ENCODE measurements at places on chromosomes 13 and 19.
A peak's percentile ranks its signal among the peaks of the same experiment; 100 is the strongest.

- no peak for DNase-seq
These were observed 52.1 kb upstream of the EHD2 start for GRCh38 chr19:47661161-47661560.

- DNase-seq, result no peak
These were observed 83.1 kb downstream of the B3GLCT start for GRCh38 chr13:31282741-31283455.

GRCh38 chr13:23767838-23768237 lies 121.4 kb downstream of the MIPEP start:
- no peak for DNase-seq

- no peak for DNase-seq
These were observed 247.9 kb downstream of the DACH1 start for GRCh38 chr13:71619096-71619495.

DNA sequence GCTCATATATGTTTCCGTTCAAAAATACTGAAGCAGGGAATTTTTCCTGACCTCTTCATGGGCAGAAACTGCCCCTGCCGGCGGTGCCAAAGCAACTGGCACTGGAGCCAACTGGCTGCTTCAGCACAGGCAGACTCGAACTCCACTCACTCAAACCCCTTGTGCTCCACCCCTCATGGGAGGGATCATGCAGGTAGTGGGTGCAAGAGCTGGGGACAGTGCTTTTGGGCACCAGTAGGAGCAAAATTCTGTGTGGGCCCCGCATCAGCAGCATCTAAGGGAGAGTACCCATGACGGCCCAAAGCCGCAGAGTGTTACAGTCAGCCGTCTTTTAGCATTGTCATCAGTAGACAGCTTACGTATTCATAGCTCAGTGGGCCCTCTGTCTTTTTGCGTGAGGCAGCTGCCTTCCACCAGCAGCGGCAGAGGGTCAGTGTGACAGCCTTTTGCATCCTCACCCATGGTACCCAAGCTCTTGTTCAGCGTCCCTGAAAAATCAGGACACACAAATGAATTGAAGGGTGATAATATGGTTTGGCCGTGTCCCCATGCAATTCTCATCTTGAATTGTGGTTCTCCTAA lies 393.8 kb downstream of the SLITRK6 start:
- DNase-seq, result no peak

GRCh38 chr13:66468656-66469055 lies 761.5 kb downstream of the PCDH9 start:
- DNase-seq, result no peak

- DNase-seq, result no peak
These were observed 15.6 kb downstream of the WDR88 start for GRCh38 chr19:33147538-33147937.

- DNase-seq, result peak; percentile 61
These were observed 106.4 kb downstream of the ZNF429 start for GRCh38 chr19:21611659-21612402.

DNA sequence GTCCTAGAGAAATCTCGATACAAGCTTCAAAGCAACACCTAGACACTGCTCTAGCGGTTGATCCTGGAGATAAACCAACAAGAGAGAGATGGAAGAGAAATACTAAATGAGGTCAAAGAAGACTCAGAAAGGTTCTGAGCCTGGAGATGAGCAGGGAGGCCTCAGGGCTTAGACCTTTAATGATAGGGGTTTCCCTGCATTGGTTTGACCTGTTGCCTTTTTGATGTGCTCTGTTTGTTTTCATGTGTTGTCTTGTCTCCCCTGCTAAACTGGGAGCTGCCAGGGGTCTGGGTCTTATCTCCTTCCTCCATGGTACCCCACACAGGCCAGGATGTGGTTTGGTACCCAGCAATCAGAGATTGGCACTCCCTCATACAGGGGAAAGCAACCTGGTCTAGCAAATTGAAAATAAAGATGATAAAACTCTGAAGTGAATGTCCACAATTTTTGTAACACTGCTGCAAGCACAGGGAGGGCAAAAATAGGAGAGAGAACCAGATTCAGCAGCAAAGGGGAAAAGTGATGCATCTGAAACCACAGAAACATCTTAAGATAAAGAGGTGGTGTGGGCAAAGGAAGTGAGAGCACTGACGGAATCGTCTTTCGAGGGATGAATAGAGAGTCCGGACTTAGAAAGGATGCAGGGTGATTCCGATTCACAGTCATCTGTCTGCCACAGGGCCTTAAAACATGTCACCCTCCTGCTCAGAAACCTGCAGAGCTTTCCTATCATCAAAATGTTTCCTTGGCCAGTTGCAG lies 3.5 kb downstream of the FFAR2 start:
- DNase-seq, result no peak

GRCh38 chr19:50326101-50326664 lies 3.0 kb downstream of the KCNC3 start:
- DNase-seq, result no peak

DNA sequence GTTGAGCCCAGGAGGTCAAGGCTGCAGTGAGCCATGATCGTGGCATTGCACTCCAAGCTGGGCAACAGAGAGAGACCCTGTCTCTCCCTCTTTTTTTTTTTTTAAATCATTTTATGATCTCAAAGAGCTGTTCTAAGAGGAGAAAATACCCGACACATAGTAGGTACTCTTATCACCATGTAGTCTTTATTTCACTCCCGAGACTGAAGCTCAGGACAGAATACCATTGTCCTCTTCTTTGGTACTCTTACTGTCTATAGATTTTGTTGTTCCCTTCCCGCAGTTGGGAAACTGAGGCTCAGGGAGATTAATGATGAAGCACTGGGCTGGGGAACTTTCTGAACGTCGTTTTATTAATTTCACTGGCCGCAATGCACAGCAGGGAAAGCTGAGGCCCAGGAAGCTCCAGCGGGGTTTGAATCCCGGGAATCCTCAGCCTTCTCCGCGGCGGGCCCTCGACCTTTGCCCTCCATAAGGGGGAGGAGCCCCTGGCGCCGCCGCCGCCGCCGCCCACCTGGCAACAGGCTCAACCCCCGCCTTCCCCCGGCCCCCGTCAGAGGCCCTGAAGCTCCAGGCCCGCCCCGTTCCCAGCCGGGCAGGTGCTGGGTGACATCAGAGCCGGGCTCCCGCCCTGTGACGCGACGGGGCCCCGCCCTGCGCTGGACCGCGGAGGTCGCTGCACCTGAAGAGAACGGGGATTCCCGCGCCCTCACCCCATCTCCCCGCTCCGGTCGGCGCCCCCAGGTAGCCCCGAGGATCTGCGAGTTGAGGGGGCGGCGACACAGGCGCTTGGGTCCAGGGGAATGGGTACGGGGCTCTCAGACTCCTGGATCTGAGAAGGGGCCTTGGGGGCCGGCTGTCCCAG lies 1.6 kb downstream of the MYH14 start:
- no peak for DNase-seq

DNA sequence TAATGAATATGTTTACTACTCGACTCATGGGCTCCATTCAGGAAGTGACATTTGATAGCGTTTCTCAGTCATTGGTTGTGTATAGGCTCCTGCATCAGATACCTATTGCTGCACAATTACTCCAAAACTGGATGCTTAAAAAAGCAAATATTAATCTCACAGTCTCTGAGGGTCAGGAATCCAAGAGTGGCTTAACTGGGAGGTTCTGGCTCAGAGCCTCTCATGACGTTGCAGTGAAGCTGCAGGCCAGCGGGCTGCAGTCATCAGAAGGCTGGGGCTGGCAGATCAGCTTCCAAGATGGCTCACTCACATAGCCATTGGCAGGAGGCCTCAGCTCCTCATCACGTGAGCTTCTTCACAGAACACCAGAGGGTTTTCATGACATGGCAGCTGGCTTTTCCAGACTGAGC lies 525.1 kb upstream of the NBEA start:
- no peak for DNase-seq

GRCh38 chr19:4971424-4971793 lies 2.5 kb downstream of the KDM4B start:
- peak; percentile 48 for DNase-seq

DNA sequence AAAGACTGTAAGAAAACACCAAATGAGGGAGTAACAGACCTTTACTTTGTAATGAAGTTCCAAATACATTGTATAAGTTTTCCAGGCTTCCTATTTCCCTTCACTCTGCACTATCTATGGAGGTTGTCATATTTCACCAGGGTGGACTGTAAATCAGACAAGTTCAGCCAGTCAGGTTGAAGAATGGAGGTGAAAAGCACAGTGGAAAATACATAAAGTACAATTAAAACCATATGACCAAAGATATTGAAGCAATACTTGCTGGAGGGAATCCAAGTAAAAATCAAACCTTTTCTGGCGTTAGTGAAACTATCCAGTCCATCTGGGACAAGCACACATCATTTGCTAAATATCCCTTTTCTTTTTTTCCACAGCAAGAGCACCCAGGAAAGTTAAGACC lies 3.2 kb downstream of the LHFPL6 start:
- DNase-seq, result no peak

DNA sequence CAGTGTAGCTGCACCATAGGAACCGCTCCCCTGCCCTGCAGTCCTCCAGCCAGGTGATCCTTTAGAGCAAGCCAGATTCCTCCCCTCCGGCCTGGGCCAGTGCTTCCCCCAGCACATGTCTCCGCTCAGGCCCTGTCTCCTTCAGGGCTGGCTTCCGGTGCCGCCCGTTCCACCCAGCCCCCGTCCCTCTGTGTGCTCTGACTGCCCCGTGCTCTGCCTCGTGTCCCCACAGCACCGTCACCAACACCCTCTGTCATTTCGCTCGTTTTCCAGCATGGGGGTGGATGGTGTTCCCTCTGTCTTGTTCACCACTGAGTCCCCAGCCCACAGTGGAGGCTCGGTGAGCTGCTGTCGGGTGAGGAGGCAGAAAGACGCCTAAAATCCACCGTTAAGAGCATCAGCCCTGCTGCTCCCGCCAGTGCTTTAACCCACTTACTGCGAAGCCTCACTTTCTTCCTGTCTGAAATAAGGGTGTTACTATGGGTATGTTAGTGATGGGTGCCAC lies 54.5 kb downstream of the TSSK6 start:
- no peak for DNase-seq

GRCh38 chr19:3725121-3725520 lies 16.9 kb downstream of the TJP3 start:
- no peak for DNase-seq

- DNase-seq, result no peak
These were observed 120.7 kb upstream of the VSTM2B start for GRCh38 chr19:29404951-29405727.

GRCh38 chr19:57665261-57665806 lies 3.4 kb upstream of the ZSCAN4 start:
- DNase-seq, result no peak

DNA sequence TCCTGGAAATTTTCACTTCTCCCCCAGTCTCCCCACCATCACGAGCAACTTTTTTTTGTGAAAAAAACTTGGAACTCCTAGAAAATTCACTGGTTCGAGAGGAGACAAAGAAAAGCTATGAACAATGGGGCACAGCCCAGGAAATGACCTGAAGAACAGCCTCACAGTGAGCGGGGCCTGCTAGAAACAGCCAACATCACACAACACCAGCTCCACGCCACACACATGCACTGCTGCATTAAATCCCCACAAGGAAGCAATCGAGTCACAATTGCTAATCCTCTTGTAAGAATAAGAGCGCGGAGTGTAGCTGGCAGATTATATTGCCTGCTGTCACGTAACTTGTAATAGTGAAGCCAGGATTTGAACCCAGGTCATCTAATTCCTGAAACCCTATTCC lies 48.8 kb downstream of the SLC7A1 start:
- no peak for DNase-seq

DNA sequence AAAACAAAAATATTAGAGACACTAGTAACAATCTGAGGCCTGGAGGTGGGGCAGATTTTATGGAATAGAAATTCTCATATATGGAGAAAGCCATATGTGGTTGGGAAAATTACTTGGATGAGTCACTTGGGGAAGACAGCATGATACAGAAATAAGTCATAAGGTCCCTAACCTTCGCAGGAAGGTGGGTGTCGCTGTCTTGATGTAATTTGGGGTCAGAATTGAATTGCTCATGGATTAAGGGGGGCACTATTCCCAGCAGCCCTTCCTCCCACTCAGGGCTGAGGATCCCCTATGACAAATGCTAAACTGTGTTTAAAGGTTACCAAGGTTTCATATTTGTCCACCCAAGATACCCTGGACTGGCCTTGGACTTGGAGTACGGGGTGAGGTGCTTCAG lies 5.0 kb downstream of the RDH8 start:
- DNase-seq, result no peak

GRCh38 chr13:83498481-83499190 lies 383.6 kb downstream of the SLITRK1 start:
- no peak for DNase-seq

DNA sequence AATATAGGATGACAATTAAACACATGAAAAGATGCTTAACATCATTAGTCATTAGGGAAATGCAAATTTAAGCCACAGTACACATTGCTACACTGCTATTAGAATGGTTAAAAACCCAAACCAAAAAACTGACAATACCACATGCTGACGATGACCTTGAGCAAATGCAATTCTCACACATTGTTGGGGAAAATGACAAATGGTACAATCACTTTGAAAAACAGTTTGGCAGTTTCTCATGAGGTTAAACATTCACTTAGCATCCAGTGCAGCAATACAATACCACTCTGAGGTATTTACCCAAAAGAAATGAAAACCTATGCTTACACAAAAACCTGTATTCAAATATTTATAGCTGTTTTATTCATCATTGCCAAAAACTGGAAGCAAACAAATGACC lies 11.3 kb downstream of the FLT3 start:
- no peak for DNase-seq

DNA sequence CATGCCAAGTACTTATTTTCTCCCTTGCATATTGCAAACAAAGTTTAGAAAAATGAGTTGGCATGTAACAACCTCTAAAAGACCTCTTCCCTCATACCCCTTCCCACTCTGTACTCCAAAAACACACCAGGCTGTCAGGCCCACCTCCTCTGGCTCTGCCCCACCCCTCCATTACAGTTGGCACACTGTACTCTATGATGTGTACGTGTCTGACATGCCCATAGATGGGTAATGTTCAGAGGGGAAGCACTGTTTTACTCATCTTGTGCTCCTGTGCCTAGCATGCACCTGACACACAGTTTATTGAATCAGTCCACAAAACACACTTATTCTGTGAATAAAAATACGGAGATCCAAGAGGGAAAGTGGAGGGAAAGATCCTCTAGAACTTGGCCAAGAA lies 45.6 kb downstream of the SERPINE3 start:
- no peak for DNase-seq

DNA sequence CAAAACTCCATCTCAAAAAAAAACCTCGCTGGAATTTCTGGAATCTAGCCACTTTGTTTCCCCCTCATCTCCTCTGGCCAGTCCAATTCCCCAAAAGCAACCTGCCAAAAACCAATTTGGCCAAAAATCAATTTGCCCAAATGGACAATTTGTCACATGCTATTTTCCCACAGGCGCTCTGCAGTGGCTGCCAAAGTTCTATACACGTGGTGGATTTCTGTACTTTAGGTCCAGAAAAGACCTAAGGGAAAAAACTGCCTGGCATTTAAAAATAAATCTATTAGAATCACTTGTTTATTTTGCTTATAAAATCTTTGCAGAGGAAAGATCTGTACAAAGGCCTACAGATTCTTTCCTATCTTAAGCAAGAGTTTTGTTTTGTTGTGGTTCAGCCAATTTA lies 79.4 kb downstream of the MAP4K1 start:
- no peak for DNase-seq

- no peak for DNase-seq
These were observed 2.6 kb downstream of the CSNK1A1L start for GRCh38 chr13:37102896-37103295.

- DNase-seq, result no peak
These were observed 88.4 kb downstream of the DNAJC15 start for GRCh38 chr13:43111559-43112400.
